ENCODE measurements at places on chromosomes 5 and 9. TPM values are rescaled to one million over a fixed set of nuclear protein-coding genes. Genes with fewer than 3 reads are reported as not detected.

- no peak for DNase-seq
- H3K27me3 ChIP-seq: no peaks in the 10 kb centered on the region
- H3K36me3 ChIP-seq: no peaks in the 10 kb centered on the region
- peak overlapping the region; percentile 11 for H3K4me3 ChIP-seq
Observed at GRCh38 chr9:101381833-101382342, 2.9 kb downstream of the BAAT start.

GRCh38 chr9:33346564-33346963 lies 55.8 kb downstream of the AQP7 start:
- no peaks in the 10 kb centered on the region for H3K36me3 ChIP-seq
- no peak for DNase-seq
- H3K27ac ChIP-seq: no peak overlapping the region
- H3K4me1 ChIP-seq: no peaks in the 10 kb centered on the region

GRCh38 chr9:76219560-76220151 lies 174.6 kb downstream of the RFK start:
- H3K4me3 ChIP-seq: no peak overlapping the region
- DNase-seq: no peak
- no peaks in the 10 kb centered on the region for H3K36me3 ChIP-seq
- H3K27ac ChIP-seq: no peak overlapping the region
- no peaks in the 10 kb centered on the region for H3K4me1 ChIP-seq

GRCh38 chr5:124054564-124054963 lies 542.6 kb downstream of the CSNK1G3 start:
- no peak overlapping the region for H3K4me3 ChIP-seq
- no peaks in the 10 kb centered on the region for H3K36me3 ChIP-seq
- DNase-seq: no peak
- H3K27ac ChIP-seq: no peak overlapping the region

GRCh38 chr9:2208465-2208864 lies 193.3 kb downstream of the SMARCA2 start:
- no peak overlapping the region for H3K4me3 ChIP-seq
- no peaks in the 10 kb centered on the region for H3K36me3 ChIP-seq
- H3K27ac ChIP-seq: no peak overlapping the region
- H3K27me3 ChIP-seq: no peaks in the 10 kb centered on the region
- no peak for DNase-seq

GRCh38 chr9:84187090-84187489 lies 153.5 kb downstream of the SLC28A3 start:
- DNase-seq: no peak
- H3K27ac ChIP-seq: no peak overlapping the region
- H3K4me1 ChIP-seq: no peaks in the 10 kb centered on the region
- H3K36me3 ChIP-seq: no peaks in the 10 kb centered on the region
- H3K4me3 ChIP-seq: no peak overlapping the region
- no peaks in the 10 kb centered on the region for H3K27me3 ChIP-seq

- H3K36me3 ChIP-seq: no peaks in the 10 kb centered on the region
- no peak overlapping the region for H3K4me3 ChIP-seq
- H3K27ac ChIP-seq: no peak overlapping the region
- no peaks in the 10 kb centered on the region for H3K4me1 ChIP-seq
Observed at GRCh38 chr5:168853972-168854371, 274.8 kb upstream of the PANK3 start.

DNA sequence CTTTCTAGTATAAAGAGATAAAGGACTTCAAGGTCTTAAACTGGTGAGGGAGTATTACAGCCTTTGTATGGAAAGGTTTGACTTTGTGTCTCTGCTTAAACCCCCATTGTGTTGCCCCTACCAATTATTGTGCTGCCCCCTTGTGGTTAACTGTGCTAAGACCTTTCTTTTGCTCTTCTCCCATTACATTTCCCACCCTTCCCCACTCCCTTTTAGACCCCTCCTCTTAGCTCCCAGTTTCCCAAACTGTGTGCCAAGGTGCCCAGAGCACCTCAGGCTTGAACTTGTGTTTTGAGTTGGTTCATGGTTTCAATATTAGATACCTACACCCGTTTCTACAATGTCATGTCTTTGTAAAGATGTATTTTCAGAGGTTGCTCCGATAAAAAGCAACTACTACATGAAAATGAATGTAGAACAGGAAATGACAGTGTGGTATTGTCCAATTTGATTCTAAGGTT lies 2.9 kb downstream of the JAK2 start:
- DNase-seq: no peak
- H3K4me1 ChIP-seq: peaks cover 29% of the 10 kb centered on the region
- H3K4me3 ChIP-seq: no peak overlapping the region

FAM151B gene
- 0.49 TPM for polyA plus RNA-seq

DNA sequence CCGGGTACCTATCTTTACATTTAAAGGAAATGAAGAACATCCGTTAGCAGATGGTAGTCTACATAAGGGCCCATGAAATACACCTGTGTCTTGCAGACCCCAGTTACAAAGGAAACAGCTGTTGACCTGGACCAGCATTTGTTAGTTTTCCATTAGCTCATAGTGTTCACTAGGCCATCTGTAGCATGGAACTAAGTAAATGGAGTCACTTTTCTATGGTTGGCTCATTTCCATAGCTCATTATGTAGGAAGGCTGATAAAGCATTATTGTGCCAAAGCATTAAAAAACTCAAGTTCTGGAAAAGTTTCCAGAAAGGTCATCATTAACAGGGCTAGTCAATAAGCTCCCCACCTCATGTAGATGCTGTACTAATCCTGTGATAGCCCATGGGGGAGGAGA lies 62.1 kb downstream of the PCSK1 start:
- no peaks in the 10 kb centered on the region for H3K27me3 ChIP-seq
- no peaks in the 10 kb centered on the region for H3K36me3 ChIP-seq
- no peak overlapping the region for H3K27ac ChIP-seq
- no peaks in the 10 kb centered on the region for H3K4me1 ChIP-seq
- H3K4me3 ChIP-seq: no peak overlapping the region
- DNase-seq: no peak

DNA sequence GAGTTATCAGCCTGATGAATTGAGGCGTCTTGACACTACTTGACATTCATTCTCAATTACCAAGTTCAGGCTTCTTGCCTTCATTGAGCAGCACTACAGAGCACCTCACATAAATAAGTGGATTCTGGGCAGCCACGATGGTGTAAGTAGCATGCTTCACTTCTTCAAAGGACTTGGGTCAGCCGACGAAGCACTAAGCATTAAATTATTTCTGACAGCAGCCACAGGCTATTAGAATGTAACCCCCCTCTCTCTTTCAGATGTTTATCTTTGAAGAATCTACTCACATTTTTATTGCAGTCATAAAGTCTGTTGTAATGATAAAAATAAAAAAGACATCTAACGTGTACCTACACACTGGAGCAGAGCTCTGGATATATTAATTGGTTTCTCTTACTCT lies 45.9 kb upstream of the VPS13A start:
- H3K36me3 ChIP-seq: no peaks in the 10 kb centered on the region
- no peaks in the 10 kb centered on the region for H3K27me3 ChIP-seq
- H3K27ac ChIP-seq: no peak overlapping the region
- no peak for DNase-seq
- H3K4me1 ChIP-seq: no peaks in the 10 kb centered on the region

DNA sequence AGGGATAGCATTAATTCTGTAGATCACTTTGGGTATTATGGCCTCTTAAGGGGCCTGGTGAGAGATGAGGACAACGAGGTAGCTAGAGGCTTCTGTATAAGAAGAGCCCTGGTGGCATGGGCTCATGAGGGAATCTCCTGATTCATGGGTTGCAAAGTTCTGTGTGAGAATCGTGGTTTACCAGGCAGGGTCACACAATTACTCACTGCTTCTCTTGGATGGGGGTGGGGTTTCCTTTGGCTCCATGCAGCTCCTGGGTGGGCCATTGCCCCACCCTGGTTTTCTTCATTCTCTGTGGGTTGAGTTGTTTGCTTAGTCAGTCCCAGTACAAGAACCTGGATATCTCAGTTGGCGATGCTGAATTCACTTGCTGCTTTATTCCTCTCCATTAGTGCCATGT lies 30.9 kb upstream of the TNFSF15 start:
- H3K27ac ChIP-seq: no peak overlapping the region
- no peaks in the 10 kb centered on the region for H3K4me1 ChIP-seq
- DNase-seq: no peak
- no peak overlapping the region for H3K4me3 ChIP-seq

DNA sequence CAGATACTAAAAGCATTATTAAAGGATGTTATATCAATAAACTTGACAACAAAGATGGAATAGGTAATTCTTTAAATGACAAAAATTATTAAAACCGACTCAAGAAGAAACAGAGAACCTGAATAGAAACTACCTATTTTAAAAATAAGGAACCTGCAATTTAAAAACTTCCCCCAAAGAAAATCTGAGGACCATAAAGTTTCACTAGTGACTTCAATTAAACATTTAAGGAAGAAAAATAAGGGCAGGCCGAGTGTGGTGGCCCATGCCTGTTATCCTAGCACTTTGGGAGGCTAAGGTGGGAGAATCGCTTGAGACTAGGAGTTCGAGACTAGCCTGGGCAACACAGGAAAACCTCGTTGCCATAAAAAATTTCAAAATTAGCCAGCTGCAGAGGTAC lies 99.6 kb downstream of the FANCC start:
- no peak overlapping the region for H3K27ac ChIP-seq
- no peak for DNase-seq
- no peaks in the 10 kb centered on the region for H3K4me1 ChIP-seq
- H3K36me3 ChIP-seq: no peaks in the 10 kb centered on the region

GRCh38 chr9:2955575-2955974 lies 111.7 kb upstream of the PUM3 start:
- H3K27me3 ChIP-seq: no peaks in the 10 kb centered on the region
- H3K36me3 ChIP-seq: no peaks in the 10 kb centered on the region
- no peak overlapping the region for H3K27ac ChIP-seq
- DNase-seq: no peak
- no peak overlapping the region for H3K4me3 ChIP-seq

GRCh38 chr5:65037831-65038815 lies 269.4 kb downstream of the CWC27 start:
- no peak for DNase-seq
- H3K27ac ChIP-seq: no peak overlapping the region
- H3K27me3 ChIP-seq: no peaks in the 10 kb centered on the region
- H3K36me3 ChIP-seq: no peaks in the 10 kb centered on the region
- no peak overlapping the region for H3K4me3 ChIP-seq
